RWPE2 (cell line): ENCODE measurements at places on chromosomes 7 and 10.

- H3K36me3 ChIP-seq: no peaks in the 10 kb centered on the region
- no peak overlapping the region for H3K27ac ChIP-seq
- no peaks in the 10 kb centered on the region for H3K27me3 ChIP-seq
Measured at GRCh38 chr10:28915989-28916588, 238.8 kb downstream of the BAMBI start.

DNA sequence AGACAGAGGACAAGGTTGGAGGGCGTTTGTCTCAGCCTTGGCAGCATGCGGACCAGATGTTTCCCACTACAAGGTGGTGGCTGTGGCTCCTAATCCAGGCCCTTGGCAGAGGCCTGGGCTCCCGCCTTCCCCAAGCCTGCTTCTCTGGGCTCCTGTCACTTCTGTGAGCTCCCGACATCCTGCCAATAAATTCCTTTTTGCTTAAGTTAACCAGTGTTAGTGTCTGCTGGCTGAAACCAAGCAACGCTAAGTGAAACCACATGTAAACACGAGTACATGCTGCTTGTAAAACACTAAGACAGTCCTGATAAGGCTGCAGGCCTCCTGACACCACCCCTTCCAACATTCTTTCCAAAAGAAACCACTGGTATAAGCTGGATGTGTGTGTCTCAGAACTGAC, 263.6 kb upstream of the ZMIZ1 start:
- H3K4me3 ChIP-seq: no peak overlapping the region
- no peak for DNase-seq
- no peak overlapping the region for H3K27ac ChIP-seq
- H3K36me3 ChIP-seq: no peaks in the 10 kb centered on the region

GRCh38 chr10:124614003-124614659, 130.0 kb downstream of the FAM53B start:
- H3K4me3 ChIP-seq: no peak overlapping the region

DNA sequence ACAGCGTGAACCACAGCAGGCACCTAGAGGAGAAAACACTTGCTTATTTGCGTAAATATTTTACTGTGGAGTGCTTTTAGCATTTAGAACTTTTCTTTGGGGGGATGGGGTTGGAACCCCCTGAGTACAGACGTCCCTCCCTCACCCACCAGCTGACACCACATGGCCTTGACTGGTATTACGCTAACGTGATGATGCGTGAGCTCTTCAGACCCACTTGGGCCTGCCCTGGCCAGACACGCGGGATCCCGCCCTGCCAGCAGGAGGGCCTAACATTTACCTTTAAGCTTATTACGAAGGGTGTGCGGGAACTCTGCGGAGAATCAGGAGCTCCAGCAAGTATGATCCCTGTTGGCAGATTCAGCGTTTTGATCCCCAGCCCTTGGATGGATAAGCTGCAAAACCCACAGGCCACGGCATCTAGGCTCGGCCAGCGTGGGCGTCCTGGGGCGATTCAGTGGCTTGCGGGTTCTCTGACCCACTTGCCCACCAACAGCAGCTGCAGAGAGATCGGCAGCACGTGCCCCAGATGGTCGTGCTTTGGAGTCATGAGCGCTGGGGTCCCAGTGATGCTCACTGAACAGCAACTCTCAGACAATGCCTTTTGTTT, 545.5 kb upstream of the FOXK1 start:
- no peak for DNase-seq
- H3K27ac ChIP-seq: no peak overlapping the region
- H3K36me3 ChIP-seq: no peaks in the 10 kb centered on the region
- no peaks in the 10 kb centered on the region for H3K4me1 ChIP-seq
- no peaks in the 10 kb centered on the region for H3K27me3 ChIP-seq

DNA sequence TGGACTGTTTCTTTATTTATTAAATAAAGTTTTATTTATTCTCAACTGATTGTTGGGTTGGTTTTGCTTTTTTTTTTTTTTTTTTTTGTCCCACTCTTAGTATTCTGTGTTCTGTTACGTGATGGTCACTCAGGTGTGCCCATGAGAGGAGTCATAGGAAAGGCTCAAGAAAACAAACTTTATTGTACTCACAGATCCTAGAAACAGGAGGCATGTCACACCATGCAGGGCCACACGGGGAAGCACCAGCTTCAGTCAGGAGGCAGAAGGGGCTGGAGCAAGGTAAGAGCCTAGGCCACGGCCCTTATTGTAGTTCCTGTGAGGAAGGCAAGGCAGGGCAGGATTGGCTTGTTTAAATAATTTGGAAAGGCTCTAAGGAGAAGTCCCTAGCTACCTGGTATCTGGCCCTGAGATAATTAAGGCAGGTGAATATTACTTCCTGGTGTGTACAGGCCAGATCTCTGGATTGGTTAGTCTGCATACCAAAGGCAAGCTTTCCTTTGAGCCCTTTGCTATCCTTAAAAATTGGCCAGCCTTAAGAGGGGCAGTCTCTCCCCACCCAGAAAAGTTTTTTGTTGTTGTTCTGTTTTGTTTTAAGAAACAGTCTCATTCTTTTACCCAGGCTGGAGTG, 8.3 kb downstream of the ATOH7 start:
- no peaks in the 10 kb centered on the region for H3K27me3 ChIP-seq
- peaks cover 7% of the 10 kb centered on the region for H3K4me1 ChIP-seq
- H3K36me3 ChIP-seq: no peaks in the 10 kb centered on the region
- DNase-seq: no peak
- H3K27ac ChIP-seq: no peak overlapping the region
- no peak overlapping the region for H3K4me3 ChIP-seq

- H3K4me3 ChIP-seq: no peak overlapping the region
- no peaks in the 10 kb centered on the region for H3K36me3 ChIP-seq
- no peak for DNase-seq
- H3K27ac ChIP-seq: peak overlapping the region; percentile 53
- no peaks in the 10 kb centered on the region for H3K27me3 ChIP-seq
Measured at GRCh38 chr7:128236924-128237586, 4.0 kb upstream of the LEP start.

- no peak overlapping the region for H3K4me3 ChIP-seq
- H3K27ac ChIP-seq: no peak overlapping the region
- H3K27me3 ChIP-seq: no peaks in the 10 kb centered on the region
- peaks cover 4% of the 10 kb centered on the region for H3K36me3 ChIP-seq
- no peaks in the 10 kb centered on the region for H3K4me1 ChIP-seq
Measured at GRCh38 chr7:111750228-111750627, 187.9 kb upstream of the IMMP2L start.

- no peaks in the 10 kb centered on the region for H3K36me3 ChIP-seq
- DNase-seq: no peak
- H3K27me3 ChIP-seq: peaks cover 39% of the 10 kb centered on the region
- no peak overlapping the region for H3K4me3 ChIP-seq
- H3K27ac ChIP-seq: no peak overlapping the region
Measured at GRCh38 chr7:159143780-159144757, 598 bp downstream of the VIPR2 start.

GRCh38 chr7:112723416-112723815, 66.8 kb downstream of the TMEM168 start:
- H3K4me3 ChIP-seq: no peak overlapping the region
- no peaks in the 10 kb centered on the region for H3K4me1 ChIP-seq
- no peaks in the 10 kb centered on the region for H3K27me3 ChIP-seq
- no peaks in the 10 kb centered on the region for H3K36me3 ChIP-seq

- no peaks in the 10 kb centered on the region for H3K36me3 ChIP-seq
- H3K4me1 ChIP-seq: no peaks in the 10 kb centered on the region
- no peaks in the 10 kb centered on the region for H3K27me3 ChIP-seq
- no peak overlapping the region for H3K4me3 ChIP-seq
Measured at GRCh38 chr7:23226844-23227450, 19.6 kb upstream of the GPNMB start.

DNA sequence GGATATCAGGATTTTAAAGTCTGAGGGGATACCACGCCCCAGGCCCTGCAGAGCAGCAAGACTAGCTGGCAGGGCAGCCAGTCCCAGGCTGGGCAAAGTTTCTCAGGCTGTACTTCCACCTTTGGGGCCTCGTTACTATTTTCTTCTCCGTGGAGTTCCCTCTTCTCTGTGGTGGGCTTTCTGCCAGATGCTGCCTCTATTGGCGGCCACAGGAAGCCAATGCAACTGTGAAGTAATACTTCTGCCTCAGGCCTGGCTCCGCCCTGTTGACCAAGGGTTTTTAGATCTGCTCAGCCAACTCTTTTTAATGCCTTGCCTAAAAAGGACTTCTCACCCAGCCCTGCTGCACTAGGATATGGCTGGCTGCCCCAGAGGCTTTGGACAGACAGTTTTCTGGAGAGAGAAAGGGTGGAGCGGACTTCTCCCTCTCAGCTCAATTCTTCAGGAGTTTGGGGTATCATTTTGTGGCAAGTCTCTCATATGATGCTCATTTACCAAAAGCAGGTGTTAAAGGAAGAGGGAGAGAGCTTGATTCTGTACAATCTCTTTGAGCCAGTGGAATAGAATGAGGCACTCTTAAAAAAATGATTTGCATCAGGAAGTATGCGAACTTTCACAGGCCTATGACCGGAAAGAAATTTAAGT, 67.4 kb downstream of the HHEX start:
- H3K27ac ChIP-seq: no peak overlapping the region
- H3K27me3 ChIP-seq: no peaks in the 10 kb centered on the region
- no peaks in the 10 kb centered on the region for H3K36me3 ChIP-seq
- H3K4me3 ChIP-seq: no peak overlapping the region

GRCh38 chr10:130960531-130960930, 351.0 kb downstream of the TCERG1L start:
- H3K27me3 ChIP-seq: no peaks in the 10 kb centered on the region
- H3K4me3 ChIP-seq: no peak overlapping the region
- H3K36me3 ChIP-seq: no peaks in the 10 kb centered on the region
- H3K4me1 ChIP-seq: no peaks in the 10 kb centered on the region
- DNase-seq: no peak

DNA sequence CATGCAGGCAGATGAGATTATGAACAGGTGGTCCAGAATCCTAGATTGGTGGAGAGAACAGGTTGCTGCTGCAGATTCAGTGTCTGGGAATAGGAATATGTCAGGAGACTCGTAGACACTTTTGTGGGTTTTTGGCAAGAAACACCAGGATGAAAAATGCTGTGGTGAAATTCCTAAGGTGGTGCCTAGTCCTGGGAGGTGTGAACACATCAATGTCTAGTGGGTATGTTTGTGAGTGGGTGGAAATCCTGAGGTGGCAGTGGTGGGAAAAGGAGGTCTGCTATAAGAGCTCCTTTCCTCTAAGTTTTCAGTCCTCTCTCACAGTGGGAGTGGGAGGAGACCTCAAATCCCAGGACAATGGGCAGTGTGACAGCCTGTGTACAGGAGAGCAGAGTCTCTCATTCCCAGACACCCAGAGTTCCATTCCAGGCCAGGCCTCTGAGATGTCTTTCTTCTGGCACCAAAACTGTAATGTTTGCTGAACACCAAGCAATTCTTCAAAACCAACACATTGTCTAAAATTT, 5.1 kb downstream of the ERV3-1 start:
- H3K4me1 ChIP-seq: peaks cover 21% of the 10 kb centered on the region
- no peak for DNase-seq
- no peak overlapping the region for H3K27ac ChIP-seq
- H3K4me3 ChIP-seq: no peak overlapping the region
- H3K27me3 ChIP-seq: no peaks in the 10 kb centered on the region

DNA sequence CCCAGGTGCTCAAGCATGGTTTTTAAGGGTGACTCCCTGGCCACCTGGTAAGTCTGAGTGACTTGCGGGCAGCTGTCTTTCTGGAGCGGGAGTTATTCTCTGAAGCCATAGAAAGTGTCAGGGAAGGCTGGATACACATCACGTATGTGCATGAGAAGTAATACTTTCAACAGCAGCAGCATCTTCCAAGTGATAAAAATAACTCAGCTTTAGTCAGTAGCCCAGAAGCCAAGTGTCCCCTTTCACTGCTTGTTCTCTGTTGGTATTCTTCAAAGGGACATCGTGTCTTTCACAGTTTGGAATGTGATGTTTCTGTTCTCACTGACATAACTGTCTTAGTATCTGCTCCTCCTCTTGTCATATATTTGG, 97.6 kb downstream of the KIAA1217 start:
- no peak overlapping the region for H3K4me3 ChIP-seq
- H3K27me3 ChIP-seq: no peaks in the 10 kb centered on the region
- no peaks in the 10 kb centered on the region; the same call in 1 of the 2 replicates for H3K36me3 ChIP-seq
- no peak for DNase-seq
- H3K4me1 ChIP-seq: peaks cover 3% of the 10 kb centered on the region

GRCh38 chr10:97042716-97043562, 142.8 kb downstream of the SLIT1 start:
- no peak for DNase-seq
- no peak overlapping the region for H3K27ac ChIP-seq
- no peaks in the 10 kb centered on the region for H3K36me3 ChIP-seq
- H3K4me1 ChIP-seq: no peaks in the 10 kb centered on the region

GRCh38 chr7:139683137-139683921, 94.5 kb downstream of the HIPK2 start:
- DNase-seq: no peak
- peaks cover 55% of the 10 kb centered on the region for H3K4me1 ChIP-seq
- no peak overlapping the region for H3K4me3 ChIP-seq
- no peaks in the 10 kb centered on the region; the same call in 1 of the 2 replicates for H3K36me3 ChIP-seq
- H3K27ac ChIP-seq: peak overlapping the region; percentile 83

GRCh38 chr7:94472608-94473007, 37.0 kb upstream of the CASD1 start:
- peaks cover 9% of the 10 kb centered on the region for H3K27me3 ChIP-seq
- no peaks in the 10 kb centered on the region for H3K4me1 ChIP-seq
- no peak overlapping the region for H3K27ac ChIP-seq

DNA sequence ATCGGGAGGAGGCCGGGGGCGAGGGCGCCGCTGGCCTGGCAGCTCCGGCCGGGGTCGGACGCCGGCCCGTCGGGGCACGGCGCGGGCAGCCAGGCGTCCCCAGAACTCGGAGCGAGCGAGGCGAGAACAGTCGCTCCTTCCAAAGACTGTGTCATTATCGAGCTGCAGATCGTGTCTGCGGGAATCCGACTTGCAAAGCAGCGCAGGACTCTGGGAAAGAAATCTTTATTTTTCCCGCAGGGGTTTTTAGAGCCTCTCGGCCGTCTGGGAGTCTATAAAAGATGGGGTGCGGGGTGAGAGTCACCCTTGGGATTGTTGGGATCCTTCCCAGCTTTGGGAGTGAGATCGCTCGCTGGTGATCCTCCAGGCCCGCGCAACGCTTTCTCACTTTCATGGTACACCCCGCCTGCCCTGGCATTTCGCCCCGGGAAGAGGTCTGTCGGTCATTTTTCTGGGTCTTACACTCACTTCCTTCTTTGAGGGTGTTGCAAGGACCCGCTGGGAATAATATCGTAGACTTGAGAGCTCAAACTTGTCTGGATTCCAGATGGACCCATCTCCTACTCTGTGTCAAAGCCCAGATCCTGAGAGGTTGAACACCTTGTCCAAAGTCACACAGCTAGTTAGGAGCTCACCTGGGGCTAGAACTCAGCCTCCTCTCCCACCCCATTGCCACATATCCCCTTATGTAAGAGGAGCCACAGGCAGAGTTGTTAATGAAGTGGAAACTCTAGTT, 1.0 kb downstream of the UBTD1 start:
- H3K4me1 ChIP-seq: peaks cover 22% of the 10 kb centered on the region
- peak overlapping the region; percentile 80 for H3K4me3 ChIP-seq
- no peak for DNase-seq
- H3K27ac ChIP-seq: peak overlapping the region; percentile 88
- H3K36me3 ChIP-seq: peaks cover 9% of the 10 kb centered on the region

GRCh38 chr10:83654689-83655088, 484.6 kb upstream of the GHITM start:
- H3K36me3 ChIP-seq: no peaks in the 10 kb centered on the region
- no peak overlapping the region for H3K27ac ChIP-seq
- no peaks in the 10 kb centered on the region for H3K4me1 ChIP-seq
- H3K27me3 ChIP-seq: no peaks in the 10 kb centered on the region
- no peak overlapping the region for H3K4me3 ChIP-seq

- H3K4me1 ChIP-seq: peaks cover 4% of the 10 kb centered on the region
- H3K27me3 ChIP-seq: no peaks in the 10 kb centered on the region
- no peak overlapping the region for H3K4me3 ChIP-seq
- no peak for DNase-seq
Measured at GRCh38 chr10:10891124-10892082, 126.3 kb upstream of the CELF2 start.

- H3K36me3 ChIP-seq: peaks cover 12% of the 10 kb centered on the region; the same call in 1 of the 2 replicates
- no peaks in the 10 kb centered on the region for H3K4me1 ChIP-seq
- no peak overlapping the region for H3K27ac ChIP-seq
- H3K27me3 ChIP-seq: no peaks in the 10 kb centered on the region
- no peak for DNase-seq
Measured at GRCh38 chr7:90749774-90750173, 153.7 kb downstream of the CDK14 start.
